ENCODE measurements at places on chromosomes 13 and 19. TPM values are rescaled to one million over a fixed set of nuclear protein-coding genes. Genes with fewer than 3 reads are reported as not detected.

GRCh38 chr13:36057041-36057440 is 74.1 kb downstream of the DCLK1 start:
- DNase-seq, result peak; percentile 11

Gene FBXO17
- 8.3 TPM for total RNA-seq

DNA sequence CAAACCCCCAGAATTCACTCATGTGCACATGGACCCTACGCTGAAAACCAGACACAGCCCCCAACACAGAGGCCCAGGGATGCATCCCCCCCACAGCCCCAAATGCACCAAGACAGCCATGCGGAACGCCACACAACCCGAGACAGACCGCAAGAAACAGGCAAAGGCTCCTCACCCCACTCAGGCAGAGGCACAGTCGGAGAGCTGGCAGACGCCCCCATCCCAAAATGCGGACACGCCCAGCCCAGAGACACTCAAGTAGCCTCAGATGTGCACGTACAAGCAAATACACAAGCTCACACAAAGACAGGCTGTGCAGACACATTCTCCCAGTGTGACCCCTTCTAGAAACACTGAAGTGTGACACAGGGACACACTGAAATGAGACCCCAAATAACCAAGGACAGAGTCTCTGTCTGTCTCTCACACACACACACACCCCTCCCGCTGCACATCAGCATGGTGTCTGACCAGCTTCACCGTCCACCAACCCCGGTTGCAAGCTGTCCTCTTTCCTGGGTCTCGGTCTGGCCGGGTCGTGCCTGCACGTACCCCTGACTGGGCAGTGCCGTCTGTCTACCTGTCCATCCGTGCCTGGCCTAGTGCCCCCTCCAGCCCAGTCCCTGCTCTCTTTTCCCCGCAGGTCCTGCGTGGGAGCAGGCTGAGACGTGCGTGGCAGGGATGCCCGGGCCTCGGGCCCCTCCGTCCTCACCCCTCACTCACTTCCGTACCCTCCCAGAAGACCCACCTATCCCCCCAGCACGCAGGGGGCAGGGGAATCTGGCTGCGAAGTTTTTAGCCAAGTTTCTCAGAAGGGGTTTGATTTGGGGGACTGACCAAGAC is 16.1 kb downstream of the ERFL start:
- no peak for DNase-seq

DNA sequence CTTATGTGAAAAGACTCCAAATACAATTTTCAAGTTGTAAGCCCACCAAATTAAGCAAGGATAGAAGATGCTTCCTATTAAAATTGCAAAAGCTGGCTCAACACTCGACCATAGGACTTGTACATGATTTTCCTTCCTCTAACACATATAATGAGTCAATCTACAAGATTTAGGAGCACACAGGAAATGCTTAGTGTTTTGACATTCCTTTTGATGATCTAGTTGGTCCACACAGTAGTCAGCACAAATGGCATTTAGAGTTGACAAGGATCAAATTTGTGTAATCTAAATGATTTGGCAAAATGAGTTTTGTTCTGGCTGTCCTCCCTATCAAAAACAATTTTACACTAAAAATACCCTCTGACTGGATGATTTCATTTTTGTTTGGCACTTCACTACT is 340.2 kb downstream of the DIAPH3 start:
- DNase-seq, result no peak
